ENCODE measurements at places on chromosomes 2 and 18.
A peak's percentile ranks its signal among the peaks of the same experiment; 100 is the strongest.

- DNase-seq: peak; percentile 53
These were observed 3.5 kb upstream of the CABLES1 start for GRCh38 chr18:23131693-23132319.

DNA sequence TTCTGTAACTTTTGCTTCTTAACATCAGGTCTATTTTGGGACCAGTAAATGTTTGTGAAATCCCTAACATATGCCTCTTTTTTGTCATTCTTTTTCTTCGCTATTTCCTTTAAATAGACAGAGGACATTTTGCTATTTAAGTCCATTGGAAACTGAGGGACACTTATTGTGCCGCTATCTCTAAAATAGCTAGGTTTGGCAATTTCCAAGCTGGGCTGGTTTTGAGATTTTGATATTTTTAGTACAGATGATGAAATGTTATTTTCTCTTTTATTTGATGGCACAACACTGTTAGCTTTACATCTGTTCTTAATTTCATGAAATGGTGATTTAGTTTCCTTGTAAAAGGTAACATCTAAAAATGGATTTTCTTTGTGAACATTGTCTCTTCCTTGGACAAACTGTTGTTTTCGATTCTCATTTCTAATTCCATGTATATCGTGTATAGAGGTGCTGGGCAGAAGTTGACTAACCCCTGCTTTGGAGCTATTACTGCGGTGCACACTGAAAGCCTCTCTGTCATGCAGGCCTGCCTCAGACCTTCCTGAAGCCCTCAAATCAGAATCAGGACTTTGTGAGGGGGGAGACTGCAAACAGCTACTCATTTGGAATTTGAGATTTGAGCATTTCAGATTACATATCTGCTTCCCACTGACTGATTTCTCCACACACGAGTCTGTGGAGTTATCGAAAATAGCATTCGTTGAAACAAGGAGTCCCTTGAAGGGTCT, 594 bp downstream of the RAD51AP2 start:
- DNase-seq: no peak

- no peak for DNase-seq
These were observed 24.9 kb upstream of the LRRTM1 start for GRCh38 chr2:80329491-80329890.

DNA sequence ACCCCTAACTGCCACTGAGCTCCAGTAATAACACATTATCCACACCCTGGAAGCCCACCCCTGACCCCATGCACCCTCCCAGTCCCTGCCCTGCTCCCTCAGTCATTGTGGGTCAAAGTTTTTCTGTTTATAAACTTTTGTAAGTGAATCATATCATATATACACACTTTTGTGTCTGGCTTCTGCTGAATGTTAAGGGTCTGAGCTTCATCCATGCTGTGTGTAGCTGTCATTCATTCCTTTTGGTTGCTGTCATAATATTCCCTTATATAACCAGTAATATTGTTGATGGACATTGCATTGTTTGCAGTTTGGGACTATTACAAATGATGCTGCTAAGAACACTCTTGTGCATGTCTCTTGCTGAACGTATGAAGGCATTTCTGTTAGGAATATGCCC, 14.5 kb downstream of the CNNM4 start:
- no peak for DNase-seq

GRCh38 chr2:226652369-226652768, 147.3 kb downstream of the IRS1 start:
- no peak for DNase-seq

GRCh38 chr2:23861952-23862351, 65.0 kb downstream of the ATAD2B start:
- DNase-seq: no peak

DNA sequence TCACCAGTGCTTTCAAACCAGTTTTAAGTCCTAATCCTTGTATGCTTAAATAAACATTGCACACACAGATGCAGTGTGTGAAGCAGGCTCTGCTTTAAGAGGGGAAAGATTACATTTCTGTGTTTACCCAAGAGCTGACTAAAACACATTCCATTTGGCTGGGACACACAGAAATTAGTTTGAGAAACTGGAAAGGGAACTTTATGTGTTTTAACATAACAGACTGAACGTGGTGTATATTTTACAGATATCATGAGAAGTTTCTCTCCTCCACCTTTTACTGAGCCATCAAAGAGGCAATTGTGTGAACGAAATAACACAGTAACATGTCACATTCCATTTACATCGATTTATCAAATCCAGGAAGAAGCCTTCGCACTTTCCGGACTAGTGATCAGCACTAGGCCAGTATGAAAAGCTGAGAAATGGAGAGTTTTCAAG, 121.8 kb downstream of the MAIP1 start:
- DNase-seq: no peak

- no peak for DNase-seq
These were observed 442.1 kb upstream of the TCF4 start for GRCh38 chr18:56030060-56030459.

GRCh38 chr2:110955045-110955444, 165.7 kb upstream of the BCL2L11 start:
- no peak for DNase-seq

- no peak for DNase-seq
These were observed 25.9 kb upstream of the ATP9B start for GRCh38 chr18:79043288-79043687.

DNA sequence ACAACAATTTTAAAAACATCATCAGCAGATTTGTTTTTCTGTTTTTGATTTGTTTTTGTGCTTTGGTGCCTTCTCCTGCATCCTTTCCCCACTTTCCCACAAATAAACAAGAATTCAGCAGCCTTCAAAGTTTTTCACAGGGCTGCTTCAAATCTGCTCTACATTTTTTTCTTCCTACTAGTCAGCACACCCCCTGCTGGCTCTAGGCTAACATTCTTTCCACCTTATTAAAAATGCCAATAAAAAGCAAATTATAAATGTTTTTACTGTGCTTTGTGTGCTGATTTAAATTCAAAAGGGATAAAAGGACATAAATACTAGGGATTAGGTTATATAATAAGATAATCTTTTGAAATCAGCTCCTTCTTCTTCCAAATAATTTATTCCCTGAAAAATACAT, 6.2 kb upstream of the CNTNAP5 start:
- no peak for DNase-seq

GRCh38 chr2:36839976-36840617, 126.2 kb downstream of the STRN start:
- DNase-seq: no peak

- DNase-seq: no peak
These were observed 1.5 kb upstream of the FLACC1 start for GRCh38 chr2:201358684-201359083.

GRCh38 chr2:177721818-177722567, 329.4 kb downstream of the AGPS start:
- no peak for DNase-seq

- no peak for DNase-seq
These were observed 191.4 kb downstream of the NRXN1 start for GRCh38 chr2:50840341-50841124.

DNA sequence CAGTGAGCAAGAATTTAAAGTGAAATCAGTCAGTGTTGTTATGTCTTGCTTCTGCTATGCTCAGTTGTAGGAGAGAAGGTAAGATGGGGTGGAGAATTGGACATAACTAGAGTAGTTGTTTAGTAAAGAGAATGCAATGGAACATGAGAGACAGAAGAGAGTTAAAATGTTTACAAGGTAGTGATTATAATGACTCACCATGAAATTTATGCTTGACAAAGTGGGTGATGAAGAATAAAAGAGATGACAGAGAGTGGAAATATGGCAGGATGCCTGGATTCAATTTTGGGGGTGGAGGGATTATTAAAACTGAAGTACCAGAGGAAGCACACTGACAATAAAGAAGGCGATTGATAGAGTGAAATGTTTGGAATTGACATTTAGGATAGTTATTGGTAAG, 10.6 kb downstream of the SCG2 start:
- no peak for DNase-seq

GRCh38 chr18:8807488-8807805, 102.1 kb downstream of the MTCL1 start:
- no peak for DNase-seq

GRCh38 chr18:44799907-44800421, 119.3 kb downstream of the SETBP1 start:
- no peak for DNase-seq

GRCh38 chr2:64904413-64905329, 84.5 kb upstream of the SLC1A4 start:
- peak; percentile 36 for DNase-seq

GRCh38 chr18:36580266-36580665, 248.5 kb downstream of the TPGS2 start:
- peak; percentile 70 for DNase-seq

- no peak for DNase-seq
These were observed 200.5 kb upstream of the GULP1 start for GRCh38 chr2:188091220-188091619.

DNA sequence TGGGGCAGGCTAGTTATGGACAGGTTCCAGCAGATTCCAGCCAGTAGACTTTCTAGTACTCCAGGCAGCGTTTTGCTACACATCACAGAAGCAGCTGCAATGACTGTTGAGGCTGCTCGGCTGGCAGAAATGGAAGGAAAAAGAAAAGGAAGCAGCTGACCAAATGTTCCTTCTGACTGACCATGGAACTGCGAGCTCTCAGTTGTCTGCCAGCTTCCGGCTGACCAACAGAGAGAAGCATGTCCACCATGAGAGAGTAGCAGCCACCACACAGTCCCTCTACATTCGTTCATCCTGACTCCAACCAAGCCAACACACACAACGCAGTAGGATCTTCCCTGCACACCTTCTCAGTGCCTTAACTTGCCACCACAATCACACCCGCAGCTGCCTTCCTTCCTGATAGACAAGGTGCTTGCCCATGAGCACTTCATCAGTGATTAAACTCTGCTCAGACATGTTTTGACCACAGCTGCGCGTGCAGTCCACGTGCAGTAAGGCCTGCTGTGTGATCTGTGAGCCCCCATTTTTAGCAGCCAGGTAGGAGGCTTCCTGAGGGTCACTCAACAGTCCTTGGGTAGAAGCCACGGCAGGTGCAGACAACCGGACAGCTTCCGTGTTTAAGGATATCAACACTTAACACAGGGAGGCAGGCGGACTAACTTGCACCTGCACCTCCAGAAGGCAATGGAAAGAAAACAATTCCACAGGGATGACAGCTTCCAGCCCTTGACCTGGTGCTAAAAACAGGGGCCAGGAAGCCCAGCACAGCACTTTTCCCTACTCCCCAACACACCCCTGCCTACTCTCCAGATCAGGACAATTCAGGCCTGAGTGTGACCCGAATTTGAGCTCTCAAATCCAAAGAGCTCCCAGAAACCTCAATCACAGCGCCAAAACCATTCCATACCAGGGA, 996 bp downstream of the TGFBRAP1 start:
- no peak for DNase-seq

GRCh38 chr18:27206411-27206810, 21.3 kb upstream of the CHST9 start:
- DNase-seq: no peak

- DNase-seq: no peak
These were observed 65.2 kb downstream of the GBX2 start for GRCh38 chr2:236102971-236103370.

- DNase-seq: no peak
These were observed 64.4 kb downstream of the GFPT1 start for GRCh38 chr2:69322631-69323030.

GRCh38 chr18:25679491-25679890, 327.5 kb upstream of the ZNF521 start:
- DNase-seq: no peak

Data from right cardiac atrium (tissue), 5 donors.